ENCODE measurements at places on chromosomes 11 and 22.
A peak's percentile ranks its signal among the peaks of the same experiment; 100 is the strongest.

DNA sequence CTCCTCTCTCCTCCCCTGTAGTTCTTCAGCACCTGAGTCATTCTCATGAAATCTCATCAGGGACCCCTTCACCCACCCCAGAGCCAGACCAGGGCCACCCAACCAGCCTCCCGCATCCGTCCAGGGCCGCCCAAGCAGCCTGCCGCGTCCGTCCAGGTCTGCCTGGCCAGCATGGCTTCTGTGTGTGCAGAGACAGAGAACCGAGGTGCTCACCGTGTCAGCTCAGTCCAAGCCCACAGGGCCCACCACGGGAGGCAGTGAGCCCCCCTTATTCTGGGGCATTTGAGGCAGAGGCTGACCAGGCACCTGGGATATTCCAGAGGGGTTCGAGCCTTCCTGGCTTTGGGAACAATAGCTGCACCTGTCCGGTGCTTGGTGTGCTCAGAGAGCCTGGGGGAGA lies 1117.3 kb downstream of the BRD1 start:
- ATAC-seq: no peak

GRCh38 chr22:50526108-50526833 lies 873 bp upstream of the SCO2 start:
- ATAC-seq: peak; percentile 28

GRCh38 chr11:33323421-33323820 lies 66.2 kb downstream of the HIPK3 start:
- ATAC-seq: no peak

DNA sequence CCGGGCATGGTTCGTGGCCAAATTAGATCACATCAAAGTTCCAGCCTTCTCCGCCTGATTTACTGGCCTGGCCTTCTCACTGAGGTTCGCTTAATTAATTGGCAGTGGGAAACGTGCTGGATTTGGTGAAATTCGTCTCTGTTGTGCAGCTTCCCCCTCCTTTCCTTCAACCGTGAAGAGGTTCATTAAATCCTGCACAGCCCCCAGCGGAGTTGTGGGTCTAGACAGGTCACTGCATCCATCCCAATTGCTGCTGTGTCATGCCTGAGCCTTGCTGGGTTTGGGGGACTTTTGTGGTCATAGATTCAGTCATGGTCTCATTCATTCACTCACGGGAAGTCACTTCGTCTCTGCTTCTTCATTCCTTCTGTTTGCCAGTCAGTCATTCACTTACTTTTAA lies 90.0 kb downstream of the INSC start:
- no peak for ATAC-seq

DNA sequence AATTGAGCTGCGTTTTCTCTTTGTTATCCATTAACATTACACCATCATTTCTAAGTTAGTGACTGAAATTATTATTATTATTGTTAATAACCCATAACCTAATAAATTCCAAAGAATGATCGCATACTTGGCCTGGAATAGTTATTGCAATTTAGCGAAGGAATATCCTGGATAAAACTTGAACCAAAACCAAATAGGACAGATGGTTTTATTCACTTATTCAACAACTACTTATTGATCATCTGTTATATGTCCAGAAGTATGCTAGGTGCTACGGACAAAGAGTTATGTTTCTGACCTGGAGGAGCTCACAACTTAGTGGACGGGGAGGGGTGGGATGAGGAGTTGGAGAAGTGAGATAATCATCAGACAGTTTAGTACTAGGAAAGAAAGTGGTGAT lies 44.8 kb upstream of the ARHGAP20 start:
- ATAC-seq: no peak

- no peak for ATAC-seq
These were observed 30.4 kb downstream of the OPCML start for GRCh38 chr11:133501643-133502539.

DNA sequence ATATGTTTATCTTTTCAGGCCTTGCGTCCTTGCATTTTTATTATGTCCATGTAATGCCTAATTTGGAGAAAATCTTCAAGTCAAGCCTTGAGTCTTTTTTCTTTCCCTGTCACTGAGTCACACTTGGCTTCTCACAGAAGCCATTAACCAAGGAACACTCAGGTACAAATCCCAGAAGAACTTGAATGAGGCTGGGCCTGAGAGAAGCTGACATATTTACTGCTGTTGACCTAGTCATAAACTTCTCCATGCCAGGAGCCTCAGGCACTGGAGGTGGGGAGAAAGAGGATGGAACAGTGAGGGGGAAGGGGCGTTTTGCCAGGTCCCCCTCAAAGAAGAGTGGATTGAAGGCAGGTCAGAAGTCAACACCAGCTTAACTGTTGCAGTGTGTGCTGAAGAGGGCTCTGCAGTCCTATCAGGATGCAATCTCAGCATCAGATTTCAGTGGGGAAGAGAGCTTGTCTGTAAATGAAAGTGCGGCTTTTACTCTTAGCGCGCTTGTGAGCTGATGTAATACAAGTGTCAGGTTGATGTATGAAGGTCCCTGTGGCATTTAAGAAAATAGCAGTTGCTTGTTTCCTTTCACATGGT lies 526.0 kb downstream of the ETS1 start:
- ATAC-seq: no peak

DNA sequence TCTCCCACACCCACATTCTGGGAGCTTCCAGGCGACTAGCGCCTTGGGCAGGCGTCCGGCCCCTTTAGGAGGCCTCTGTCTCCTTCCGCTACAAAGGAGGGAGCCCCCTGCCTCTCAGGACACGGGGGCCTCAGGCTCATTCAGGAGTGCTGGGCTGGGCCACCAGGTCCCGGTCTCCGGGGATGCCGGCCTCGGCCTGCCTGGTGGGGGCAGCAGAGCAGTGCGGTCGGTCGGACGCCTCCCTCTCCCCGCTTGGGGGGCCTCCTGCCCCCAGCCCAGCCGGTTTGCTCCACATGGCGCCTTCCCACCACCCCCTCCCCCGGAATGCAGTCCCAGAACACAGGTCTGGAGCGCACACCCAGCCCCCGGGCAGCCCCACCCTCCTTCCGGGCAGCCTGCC lies 21.9 kb downstream of the MRPL23 start:
- no peak for ATAC-seq

- no peak for ATAC-seq
These were observed 67.5 kb upstream of the VPREB1 start for GRCh38 chr22:22176929-22177616.

GRCh38 chr11:34351687-34352469 lies 5.9 kb downstream of the ABTB2 start:
- peak; percentile 31 for ATAC-seq

GRCh38 chr11:115194802-115195110 lies 309.5 kb downstream of the CADM1 start:
- peak; percentile 78 for ATAC-seq

Measured in activated CD4-positive, CD25-positive, alpha-beta regulatory T cell treated with anti-CD3 and anti-CD28 coated beads, Interleukin-2, amount 50 U/mL, for 24 hours (primary cell).